ENCODE measurements at places on chromosomes 1 and 21. TPM values are rescaled to one million over a fixed set of nuclear protein-coding genes. Genes with fewer than 3 reads are reported as not detected.

DNA sequence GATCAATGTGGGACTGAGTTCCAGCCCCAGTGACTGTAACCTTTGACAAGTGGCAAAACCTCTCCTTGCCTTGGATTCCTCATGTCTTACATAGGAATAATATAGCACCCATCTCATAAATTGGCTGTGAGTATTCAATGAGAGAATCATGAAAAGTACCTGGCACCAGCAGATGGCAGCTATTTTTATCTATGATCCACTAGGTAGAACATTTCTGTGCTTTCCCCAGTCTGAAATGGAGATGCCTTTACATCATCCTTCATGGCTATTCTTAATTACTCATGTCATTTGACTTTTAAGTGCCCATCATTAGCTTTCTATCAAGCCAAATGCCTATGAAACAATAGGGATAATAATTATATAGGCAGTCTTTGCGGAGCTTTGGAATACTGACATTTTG lies 130.1 kb downstream of the TGFB2 start:
- no peak for DNase-seq

GRCh38 chr1:99677416-99677815 lies 31.5 kb downstream of the PALMD start:
- DNase-seq, result no peak

DNA sequence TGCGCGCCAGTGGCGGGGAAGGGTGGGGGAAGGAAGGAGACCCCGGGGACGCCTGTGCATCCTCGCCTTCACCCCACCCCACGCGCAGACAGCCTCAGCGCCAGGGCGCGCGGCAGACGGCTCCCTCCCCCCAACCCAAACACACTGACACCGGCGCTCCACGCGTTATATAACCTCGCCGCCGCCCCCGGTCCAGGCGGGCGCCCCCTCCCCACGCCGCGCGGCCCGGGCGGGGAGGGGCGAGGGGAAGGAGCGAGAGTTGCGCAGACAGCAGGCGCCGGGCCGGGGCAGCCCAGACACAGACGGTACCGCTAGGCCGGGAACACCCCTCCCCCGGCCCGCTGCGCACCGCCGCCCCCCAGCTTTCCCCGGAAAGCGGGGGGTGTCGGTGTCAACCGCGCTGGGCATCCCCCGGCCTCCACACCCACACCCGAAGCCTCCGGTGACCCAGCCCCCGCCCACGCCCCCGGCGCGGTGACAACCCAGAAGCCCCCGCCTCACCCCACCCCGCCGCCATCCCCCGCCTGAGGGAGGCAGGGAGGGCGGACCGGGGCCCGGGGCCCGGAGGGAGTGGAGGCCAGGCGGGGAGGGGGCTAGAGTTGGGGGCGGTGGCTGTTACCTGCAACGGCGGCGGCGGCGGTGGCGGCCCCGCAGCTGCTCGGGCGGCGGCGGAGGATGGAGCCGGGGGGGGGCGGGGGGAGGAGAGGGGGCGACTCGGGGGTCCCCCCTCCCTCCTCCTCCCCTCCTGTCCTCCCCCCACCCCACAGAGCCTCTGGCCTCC lies 432 bp downstream of the AKT3 start:
- peak; percentile 66 for DNase-seq

DNA sequence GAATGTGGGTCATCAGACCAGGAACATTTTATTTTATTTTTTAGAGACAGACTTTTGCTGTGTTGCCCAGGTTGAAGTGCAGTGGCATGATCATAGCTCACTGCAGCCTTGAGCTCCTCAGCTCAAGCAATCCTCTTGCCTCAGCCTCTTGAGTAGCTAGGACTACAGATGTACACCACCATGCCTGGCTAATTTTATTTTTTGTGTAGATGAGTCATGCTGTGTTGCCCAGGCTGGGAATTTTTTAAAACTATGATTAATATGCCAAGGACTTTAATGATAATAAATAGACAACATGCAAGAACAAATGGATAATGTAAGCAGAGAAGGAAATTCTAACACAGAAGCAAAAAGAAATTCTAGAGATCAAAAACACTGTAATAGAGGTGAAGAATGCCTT lies 142.4 kb downstream of the AK5 start:
- no peak for DNase-seq

DNA sequence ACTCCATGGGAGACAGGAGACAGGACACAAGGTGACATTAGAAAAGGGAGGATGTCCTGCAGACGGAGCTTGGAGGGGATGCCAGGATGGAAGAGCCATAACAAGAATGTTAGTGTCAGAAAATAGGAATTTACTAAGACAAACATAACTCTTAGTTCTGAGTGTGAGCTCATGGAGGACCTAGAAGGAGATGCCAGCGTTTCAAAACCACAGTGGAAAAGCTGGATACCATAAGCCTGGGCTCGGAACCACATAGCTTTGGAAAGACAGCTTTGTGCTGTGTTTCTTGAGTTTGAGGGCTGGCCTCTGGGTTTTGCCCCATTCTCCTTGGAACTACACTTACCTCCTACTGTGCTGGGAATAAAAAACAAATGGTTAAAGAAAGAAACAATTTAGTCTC lies 128.4 kb downstream of the S1PR1 start:
- no peak for DNase-seq

DNA sequence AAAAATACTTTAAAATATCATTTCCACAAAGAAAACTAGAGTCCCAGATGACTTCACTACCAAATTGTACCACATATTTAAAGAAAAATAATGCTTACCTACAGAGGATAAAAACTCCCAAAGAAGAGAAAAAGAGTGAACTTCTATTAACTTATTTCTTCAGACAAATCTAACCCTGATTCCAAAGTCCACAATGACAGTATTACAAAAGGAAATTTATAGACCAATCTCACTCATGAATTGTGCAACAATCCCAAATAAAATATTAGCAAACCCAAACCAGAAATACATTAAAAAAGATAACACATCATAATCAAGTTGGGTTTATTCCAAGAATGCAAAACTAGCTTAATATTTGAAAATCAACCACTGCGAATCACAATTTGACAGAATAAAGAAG lies 161.4 kb upstream of the GALNT2 start:
- DNase-seq, result no peak

DNA sequence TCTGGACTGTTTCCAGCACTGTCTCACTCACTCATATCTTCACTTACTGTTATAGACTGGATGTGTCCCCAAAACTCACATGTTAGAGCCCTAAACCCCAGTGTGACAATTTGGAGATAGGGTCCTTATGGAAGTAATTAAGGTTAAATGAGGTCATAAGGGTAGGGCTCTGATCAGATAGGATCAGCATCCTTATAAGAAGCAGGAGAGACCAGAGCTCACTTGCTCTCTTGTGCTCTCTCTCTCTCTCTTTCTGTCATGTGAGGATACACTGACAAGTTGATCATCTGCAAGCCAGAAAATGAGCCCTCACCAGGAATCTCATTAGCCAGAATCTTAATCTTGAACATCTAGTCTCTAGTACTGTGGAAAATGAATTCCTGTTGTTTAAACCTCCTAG lies 23.4 kb downstream of the TNR start:
- no peak for DNase-seq

- no peak for DNase-seq
These were observed 61.3 kb downstream of the ROR1 start for GRCh38 chr1:63835128-63835527.

- no peak for DNase-seq
These were observed 55.5 kb downstream of the GADD45A start for GRCh38 chr1:67740543-67740942.

- DNase-seq, result no peak
These were observed 13.7 kb downstream of the ZBTB7B start for GRCh38 chr1:155016231-155016831.

GRCh38 chr1:227242811-227243682 lies 75.2 kb downstream of the CDC42BPA start:
- DNase-seq, result no peak

DNA sequence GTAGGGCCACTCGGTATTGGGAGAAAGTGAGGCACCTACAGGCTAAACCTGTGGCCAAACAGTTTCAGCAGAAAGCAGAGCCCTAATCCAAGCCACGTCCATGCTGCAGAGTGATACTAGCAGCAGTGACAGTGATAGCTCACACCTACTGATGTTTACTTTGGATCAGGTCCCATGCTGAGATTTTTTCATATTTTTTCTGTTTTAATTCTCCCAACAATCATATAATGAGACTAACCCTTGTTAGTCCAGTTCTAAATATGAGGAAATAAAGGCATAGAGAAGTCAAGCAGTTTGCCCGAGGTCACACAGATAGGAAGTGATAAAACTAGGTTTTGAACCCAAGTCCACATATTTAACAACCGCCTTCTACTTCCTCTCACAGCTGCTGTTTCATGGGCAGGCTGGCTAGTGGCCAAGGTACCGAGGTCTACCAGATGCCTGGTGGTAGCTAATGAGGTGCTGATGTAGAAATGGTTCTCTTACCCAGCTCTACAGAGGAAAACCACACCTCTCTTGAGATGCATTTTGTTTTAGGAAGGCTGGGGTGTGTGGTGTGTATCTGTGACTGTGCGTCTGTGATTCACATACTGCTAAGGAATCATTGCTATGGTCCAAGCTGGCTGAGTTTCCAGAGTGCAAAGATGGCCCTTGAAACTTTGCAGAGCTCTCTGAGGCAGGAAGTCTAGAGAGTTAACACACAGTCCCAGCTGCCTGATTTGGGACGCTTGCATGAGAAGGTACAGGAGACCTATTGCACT lies 80.3 kb upstream of the ARTN start:
- peak; percentile 87 for DNase-seq

- no peak for DNase-seq
These were observed 26.8 kb downstream of the CCN1 start for GRCh38 chr1:85607126-85607920.

- DNase-seq, result no peak
These were observed 183.7 kb downstream of the CLIC6 start for GRCh38 chr21:34852448-34852847.

Gene ALPL
- total RNA-seq, result 0.81 TPM

Gene SPRR1A
- not detected for total RNA-seq

Gene SLC44A3
- not detected for total RNA-seq

Gene HUNK
- not detected for total RNA-seq

Gene PTGFRN
- total RNA-seq, result 0.27 TPM

Gene LDLRAD1
- total RNA-seq, result not detected

Measured in hematopoietic multipotent progenitor cell (in vitro differentiated cells).